ENCODE measurements at places on chromosomes 3 and 15.

- no peak for DNase-seq
Observed at GRCh38 chr3:178802259-178802658, 266.0 kb downstream of the KCNMB2 start.

- no peak for DNase-seq
Observed at GRCh38 chr15:69812861-69813261, 284.9 kb downstream of the TLE3 start.

DNA sequence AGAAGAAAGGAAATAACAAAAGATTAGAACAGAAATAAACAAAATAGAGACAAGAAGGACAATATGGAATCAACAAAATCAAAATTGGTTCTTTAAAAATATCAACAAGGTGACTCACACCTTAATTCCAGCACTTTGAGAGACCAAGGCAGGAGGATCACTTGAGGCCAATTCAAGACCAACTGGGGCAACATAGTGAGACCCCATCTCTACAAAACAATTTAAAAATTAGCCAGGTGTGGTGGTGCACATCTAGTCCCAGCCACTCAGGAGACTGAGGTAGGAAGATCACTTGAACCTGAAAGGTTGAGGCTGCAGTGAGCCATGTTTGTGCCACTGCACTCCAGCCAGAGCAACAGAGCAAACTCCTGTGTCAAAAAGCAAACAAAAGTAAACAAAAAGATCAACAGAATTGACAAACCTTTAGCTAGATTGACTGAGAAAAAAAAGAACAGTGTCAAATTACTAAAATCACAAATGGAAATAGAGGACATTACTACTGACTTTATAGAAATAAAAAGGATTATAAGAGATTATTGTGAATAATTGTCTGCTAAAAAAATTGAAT, 190.7 kb upstream of the CGNL1 start:
- DNase-seq = no peak

- no peak for DNase-seq
Observed at GRCh38 chr3:174957081-174957480, 97.9 kb downstream of the NAALADL2 start.

DNA sequence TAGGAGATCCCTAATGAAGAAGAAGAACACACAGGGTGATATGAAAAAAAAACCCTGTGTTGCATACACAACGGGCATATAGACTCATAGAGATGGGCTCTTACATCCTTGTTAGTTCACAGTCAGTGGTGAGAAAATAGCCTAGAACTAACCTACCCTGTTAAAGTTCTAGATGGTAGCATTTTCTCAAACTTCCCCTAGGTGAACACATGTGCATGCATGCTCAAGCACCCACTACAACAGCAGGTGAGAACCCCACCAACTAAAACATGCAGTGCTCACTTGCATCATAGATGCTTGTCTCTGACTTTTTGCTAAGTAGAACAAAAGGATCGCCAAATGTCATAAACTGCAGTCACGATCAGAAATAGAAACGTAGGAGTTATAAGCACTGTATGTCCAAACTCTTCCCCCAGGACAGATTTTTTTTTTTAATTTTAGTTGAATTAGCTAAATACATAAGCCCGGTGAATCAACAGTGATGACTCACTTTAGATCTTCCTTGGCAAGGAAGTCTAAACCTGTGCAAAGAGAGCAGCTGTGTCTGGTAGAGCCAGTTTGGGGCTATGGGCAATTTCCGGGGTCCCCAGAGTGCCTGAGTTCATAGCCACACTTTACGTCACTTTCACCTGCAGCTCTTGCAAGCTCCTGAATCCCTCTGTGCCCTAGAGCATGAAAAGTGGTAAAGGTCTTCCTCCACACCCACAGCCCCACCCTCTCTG, 96.2 kb upstream of the SEMA6D start:
- no peak for DNase-seq

GRCh38 chr15:92578096-92578835, 77.3 kb downstream of the FAM174B start:
- DNase-seq = no peak

GRCh38 chr3:46935168-46935858, 41.2 kb downstream of the CCDC12 start:
- DNase-seq = peak; percentile 43
